ENCODE measurements at places on chromosomes 11 and 22. TPM values are rescaled to one million over a fixed set of nuclear protein-coding genes. Genes with fewer than 3 reads are reported as not detected.

TMEM86A gene
- total RNA-seq, result 1.1 TPM

RASSF10 gene
- total RNA-seq, result not detected

TRIM29 gene
- not detected for total RNA-seq

CARD18 gene
- total RNA-seq, result not detected

OR52A1 gene
- total RNA-seq, result not detected

FANCF gene
- total RNA-seq, result 18.7 TPM

TRPM5 gene
- not detected for total RNA-seq

MOGAT2 gene
- total RNA-seq, result not detected

DBX1 gene
- total RNA-seq, result not detected

TPBGL gene
- 0.18 TPM for total RNA-seq

TRIM6 gene
- total RNA-seq, result 0.25 TPM

KDM4E gene
- total RNA-seq, result not detected

OR8G5 gene
- not detected for total RNA-seq

FIBIN gene
- total RNA-seq, result not detected

HTR3B gene
- not detected for total RNA-seq

GANAB gene
- 275 TPM for total RNA-seq

CCDC90B gene
- total RNA-seq, result 26.8 TPM

KDM4D gene
- 0.39 TPM for total RNA-seq

CAPN1 gene
- total RNA-seq, result 205 TPM

HEPHL1 gene
- total RNA-seq, result not detected

SYT13 gene
- not detected for total RNA-seq

SVIP gene
- total RNA-seq, result 35.8 TPM

OR56B4 gene
- not detected for total RNA-seq

IFITM10 gene
- 0.68 TPM for total RNA-seq

CLP1 gene
- total RNA-seq, result 17.1 TPM

WNT7B gene
- total RNA-seq, result not detected

MEI1 gene
- 37.0 TPM for total RNA-seq

SGSM1 gene
- 0.18 TPM for total RNA-seq

BTBD18 gene
- total RNA-seq, result not detected

OR8D4 gene
- not detected for total RNA-seq

ASPHD2 gene
- 14.1 TPM for total RNA-seq

GAB4 gene
- not detected for total RNA-seq

MMP12 gene
- not detected for total RNA-seq

APOBEC3A gene
- 0.68 TPM for total RNA-seq

SEPTIN5 gene
- 0.45 TPM for total RNA-seq

TRIM49 gene
- not detected for total RNA-seq

TENM4 gene
- total RNA-seq, result not detected

CCND1 gene
- 0.43 TPM for total RNA-seq

DRICH1 gene
- 1.4 TPM for total RNA-seq

OR52I2 gene
- total RNA-seq, result not detected

SMIM35 gene
- 3.9 TPM for total RNA-seq

CDC42BPG gene
- total RNA-seq, result 0.50 TPM

PYGM gene
- 4.0 TPM for total RNA-seq

KCTD21 gene
- 10.6 TPM for total RNA-seq

SUSD2 gene
- total RNA-seq, result 0.59 TPM

CABP7 gene
- 0.05 TPM for total RNA-seq

OR51B5 gene
- total RNA-seq, result not detected

CAT gene
- 41.7 TPM for total RNA-seq

RFPL1 gene
- total RNA-seq, result not detected

PHOX2A gene
- total RNA-seq, result not detected

OR51E2 gene
- total RNA-seq, result not detected

MUC2 gene
- not detected for total RNA-seq

SNX32 gene
- total RNA-seq, result 1.6 TPM

Measured in T-helper 2 cell treated with Interferon-gamma antibody and Interleukin-4, amounts not matched to agents 100 ng/mL and 5 ng/mL, for 36 hours (primary cell).